Stimulated activated CD4-positive, alpha-beta T cell treated with anti-CD3 and anti-CD28 coated beads, Interleukin-1b, Interleukin-23, amount 100 ng/mL, for 1 hour (primary cell): ENCODE measurements at places on chromosomes 4 and X.

DNA sequence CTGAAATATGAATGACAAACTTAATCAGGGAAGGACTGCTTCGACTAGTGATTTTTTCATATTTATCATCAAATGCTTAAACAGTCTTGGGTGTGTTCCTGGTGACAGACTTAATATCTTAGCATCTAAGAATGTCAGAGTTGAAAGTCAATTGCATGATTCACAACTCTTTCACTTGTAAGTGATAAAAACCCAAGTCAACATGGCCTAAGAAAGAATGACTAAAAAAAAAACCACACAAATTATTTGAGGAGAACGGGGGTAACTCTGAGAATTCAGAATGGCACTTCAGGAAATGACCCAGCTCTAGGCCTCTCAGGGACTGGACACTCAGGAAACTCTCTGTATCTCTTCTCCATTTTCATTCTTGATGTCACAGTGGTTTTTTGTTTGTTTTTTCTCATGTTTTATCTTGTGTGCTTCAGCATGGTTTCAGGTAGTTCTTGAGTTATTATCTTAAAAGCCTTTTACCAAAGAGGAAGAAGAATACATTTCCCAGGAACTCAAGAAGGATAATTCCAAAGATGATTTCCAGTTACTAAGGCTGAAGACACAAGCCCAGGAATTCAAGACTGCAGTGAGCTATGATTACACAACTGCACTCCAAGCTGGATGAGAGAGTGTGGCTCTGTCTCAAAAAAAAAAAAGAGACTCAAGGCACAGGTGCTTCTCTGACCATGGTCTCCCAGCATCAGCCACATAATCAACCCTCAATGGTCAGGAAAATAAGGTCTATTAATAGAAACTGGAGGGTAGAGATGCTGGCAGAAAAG is 1697.8 kb upstream of the IGFBP7 start:
- DNase-seq, result no peak

- no peak for DNase-seq
Measured at GRCh38 chr4:71366766-71367165, 27.9 kb downstream of the SLC4A4 start.

DNA sequence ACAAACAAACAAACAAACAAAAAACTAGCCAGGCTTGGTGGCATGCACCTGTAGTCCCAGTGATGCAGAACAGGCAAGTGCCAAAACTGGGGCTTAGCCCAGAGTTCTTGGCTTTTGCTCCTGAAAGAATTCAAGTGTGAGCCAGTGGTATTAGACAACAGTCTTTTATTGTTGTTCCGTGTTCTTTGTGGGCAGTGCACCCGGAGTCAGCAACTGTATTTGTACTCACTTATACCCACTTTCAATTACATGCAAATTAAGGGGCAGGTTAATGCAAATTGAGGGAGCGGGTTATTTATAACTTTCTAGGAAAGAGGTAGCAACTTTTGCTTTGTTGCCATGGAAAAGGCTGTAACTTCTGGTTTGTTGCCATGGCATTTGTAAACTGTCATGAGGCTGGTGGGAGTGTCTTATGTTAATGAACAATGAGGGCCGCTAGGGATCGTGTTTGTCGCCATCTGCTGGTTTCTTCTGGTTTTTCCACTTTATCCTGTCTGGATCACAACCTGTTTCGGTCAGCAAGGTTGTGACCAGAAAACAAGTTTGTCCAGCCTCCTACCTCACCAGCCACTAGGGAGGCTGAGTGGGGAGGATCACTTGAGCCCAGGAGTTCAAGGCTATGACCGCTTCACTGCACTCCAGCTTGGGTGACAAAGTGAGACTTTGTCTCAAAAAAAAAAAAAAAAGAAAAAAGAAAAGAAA is 88.8 kb upstream of the ESX1 start:
- no peak for DNase-seq

DNA sequence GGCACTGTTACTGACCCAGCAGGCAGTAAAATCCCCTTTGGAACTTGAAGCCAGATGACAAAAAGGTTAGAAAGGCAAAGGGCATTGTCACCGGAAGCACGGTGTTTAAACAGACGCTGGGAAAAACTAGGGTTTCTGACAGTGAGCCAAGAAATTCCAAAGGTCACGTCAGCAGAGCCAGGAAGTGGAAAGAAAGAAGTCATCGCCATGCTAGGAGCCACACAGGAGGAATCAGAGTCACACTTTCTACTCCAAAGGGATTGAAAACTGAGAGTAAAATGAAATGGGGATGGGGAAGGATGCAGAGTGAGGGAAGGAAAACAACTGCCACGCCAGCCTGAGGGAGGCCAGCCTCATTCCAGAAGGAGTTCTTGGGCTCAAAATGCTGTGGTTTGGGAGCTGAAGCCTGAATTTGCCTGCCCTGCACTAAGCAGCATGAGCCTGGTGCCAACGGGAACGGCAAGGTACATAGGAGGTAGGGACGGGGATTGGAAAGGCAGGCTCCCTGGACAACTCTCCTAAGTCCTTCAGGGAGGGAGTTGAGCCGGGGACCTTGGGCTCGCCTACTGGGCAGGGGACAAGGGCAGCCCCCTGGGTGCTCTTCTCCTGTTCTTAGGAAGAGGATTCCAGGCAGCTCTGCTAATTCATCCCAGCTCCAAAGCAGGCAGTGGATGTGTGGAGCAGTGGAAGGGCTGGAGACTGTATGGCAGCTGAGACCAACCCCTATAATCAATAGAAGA is 66.8 kb downstream of the SOWAHB start:
- DNase-seq, result no peak

DNA sequence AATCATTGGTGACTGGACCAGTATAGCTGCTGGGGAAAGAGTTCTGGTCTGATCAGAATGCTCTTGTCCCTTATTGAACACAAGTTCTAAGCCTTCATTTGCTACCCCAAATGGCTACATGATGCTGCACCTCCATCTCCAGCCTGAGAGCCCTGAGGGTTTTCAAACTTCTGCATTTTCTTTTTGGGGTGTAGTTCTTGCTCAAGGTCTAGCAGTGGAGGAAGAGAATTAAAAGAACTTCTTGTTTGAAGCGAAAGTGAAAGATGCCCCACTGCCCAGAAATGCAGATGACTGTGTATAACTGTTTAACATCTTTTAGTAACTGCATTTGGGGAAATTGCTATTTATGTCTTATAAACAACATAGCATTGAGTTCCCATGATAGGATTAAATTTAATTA is 38.5 kb downstream of the LAMTOR3 start:
- no peak for DNase-seq

- no peak for DNase-seq
Measured at GRCh38 chrX:66023385-66024091, 16.3 kb downstream of the VSIG4 start.

- DNase-seq, result no peak
Measured at GRCh38 chr4:168183717-168184571, 91.6 kb downstream of the ANXA10 start.

GRCh38 chrX:48606091-48606490 is 8.8 kb downstream of the WDR13 start:
- DNase-seq, result no peak

DNA sequence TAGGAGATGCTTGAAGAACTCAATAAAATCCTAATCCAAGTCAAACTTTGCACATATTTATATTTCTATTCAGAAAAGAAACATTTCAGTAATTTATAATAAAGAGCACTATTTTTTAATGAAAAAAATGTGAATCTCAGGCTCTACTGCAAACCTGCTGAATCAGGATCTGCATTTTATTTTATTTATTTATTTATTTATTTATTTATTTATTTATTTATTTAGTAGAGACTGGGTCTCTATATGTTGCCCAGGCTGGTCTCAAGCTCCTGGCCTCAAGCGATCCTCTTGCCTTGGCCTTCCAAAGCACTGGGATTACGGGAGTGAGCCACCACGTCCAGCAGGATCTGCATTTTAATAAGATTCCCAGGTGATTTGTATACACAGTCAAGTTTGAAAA is 16.0 kb downstream of the SUPT20HL1 start:
- DNase-seq, result no peak

GRCh38 chr4:134668237-134668636 is 466.6 kb upstream of the PABPC4L start:
- no peak for DNase-seq

DNA sequence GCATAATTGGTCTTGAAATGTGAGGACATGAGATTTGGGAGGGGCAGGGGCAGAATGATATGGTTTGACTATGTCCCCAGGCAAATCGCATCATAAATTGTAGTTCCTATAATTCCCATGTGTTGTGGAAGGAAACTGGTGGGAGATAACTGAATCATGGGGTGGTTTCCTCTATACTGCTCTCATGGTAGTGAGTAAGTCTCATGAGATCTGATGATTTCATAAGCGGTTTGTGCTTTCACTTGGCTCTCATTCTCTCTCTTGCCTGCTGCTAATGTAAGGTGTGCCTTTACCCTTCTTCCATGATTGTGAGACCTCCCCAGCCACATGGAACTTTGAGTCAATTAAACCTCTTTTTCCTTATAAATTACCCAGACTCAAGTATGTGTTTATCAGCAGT is 2595.9 kb downstream of the PCDH7 start:
- no peak for DNase-seq

- no peak for DNase-seq
Measured at GRCh38 chr4:8414377-8414776, 26.1 kb downstream of the ACOX3 start.

- no peak for DNase-seq
Measured at GRCh38 chr4:61201561-61201960, 1.4 kb downstream of the ADGRL3 start.

GRCh38 chrX:136477026-136477425 is 10.7 kb upstream of the BRS3 start:
- no peak for DNase-seq

DNA sequence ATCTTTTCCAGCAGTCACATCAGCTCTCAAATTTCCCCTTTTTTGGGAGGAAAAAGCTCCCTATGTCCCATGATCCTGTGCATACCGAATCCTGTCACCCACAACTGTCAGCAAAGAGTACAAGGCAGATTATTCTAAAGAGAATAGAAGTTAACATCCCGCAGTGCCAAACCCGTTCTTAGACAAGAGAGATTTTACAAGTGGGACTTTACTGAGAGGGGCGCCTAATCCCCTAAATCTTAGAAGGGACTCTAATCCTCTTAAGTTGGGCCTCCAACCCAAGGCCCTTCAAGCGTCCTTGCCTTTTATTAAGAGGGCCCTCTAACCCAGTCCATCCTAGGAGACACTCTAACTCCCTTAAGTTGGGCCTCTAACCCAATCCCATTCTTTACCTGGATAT is 193.9 kb downstream of the CPXCR1 start:
- DNase-seq, result no peak

- DNase-seq, result no peak
Measured at GRCh38 chr4:2685541-2685940, 70.6 kb downstream of the TNIP2 start.

DNA sequence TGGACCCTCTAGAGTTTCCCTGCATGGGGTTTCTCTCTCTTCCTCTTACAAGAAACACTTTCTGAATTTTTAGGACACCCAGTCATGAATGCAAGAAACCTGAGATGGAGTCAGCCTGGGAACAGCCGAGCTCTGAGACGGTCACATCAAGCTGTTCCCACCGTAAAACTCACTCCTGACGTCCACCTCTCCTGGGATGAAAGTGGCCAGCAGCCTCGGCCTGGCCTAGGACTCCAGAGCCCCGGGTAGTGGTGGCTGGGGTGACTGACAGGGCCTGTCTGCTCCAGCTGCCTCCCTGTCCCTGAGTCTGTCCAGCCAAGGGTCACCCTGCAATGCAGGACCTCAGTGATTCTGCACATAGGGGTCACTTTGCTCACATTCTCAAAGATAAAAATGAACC is 217.8 kb downstream of the SHOX start:
- no peak for DNase-seq

DNA sequence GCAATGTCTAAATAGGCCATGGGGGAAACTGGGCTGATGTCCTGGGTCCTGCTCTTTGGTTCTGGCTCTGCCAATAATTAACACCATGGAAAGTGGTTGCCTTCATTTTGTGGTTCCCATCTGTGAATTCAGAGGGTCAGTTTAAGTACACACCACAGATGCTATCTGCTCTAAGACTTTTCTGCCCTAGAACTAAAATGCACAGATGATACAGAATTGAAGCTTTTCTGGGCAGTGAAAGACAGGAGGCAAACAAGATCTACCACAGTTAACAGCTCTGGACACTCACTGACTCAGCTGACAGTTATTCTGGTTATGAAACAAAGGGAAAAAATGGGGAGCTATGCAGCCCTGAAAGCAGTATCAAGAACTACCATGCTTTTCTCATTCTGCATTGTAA is 37.3 kb downstream of the APBB2 start:
- no peak for DNase-seq

GRCh38 chr4:7158991-7159390 is 33.3 kb upstream of the SORCS2 start:
- no peak for DNase-seq

GRCh38 chrX:11567528-11568220 is 98.0 kb downstream of the ARHGAP6 start:
- DNase-seq, result no peak

DNA sequence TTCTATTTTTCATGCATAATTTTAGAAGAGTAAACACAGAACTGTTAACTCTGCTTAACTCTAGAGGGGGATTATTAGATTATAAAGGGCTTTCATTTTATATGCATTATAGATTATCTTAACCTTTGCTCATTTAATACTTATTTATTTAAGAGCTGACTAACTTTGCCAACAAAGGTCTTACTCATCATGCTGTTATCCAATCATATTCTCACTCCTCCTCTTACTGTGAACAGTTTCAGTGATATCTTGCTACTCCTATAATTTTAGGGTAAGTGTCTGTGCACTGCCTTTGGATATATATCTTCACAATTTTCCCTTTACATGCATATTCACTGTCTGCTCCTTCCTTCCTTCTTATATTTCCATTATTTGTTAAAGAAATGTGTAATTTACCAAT is 1814.9 kb downstream of the STIM2 start:
- DNase-seq, result no peak

GRCh38 chr4:105137121-105137875 is 9.4 kb upstream of the TET2 start:
- DNase-seq, result no peak

GRCh38 chr4:168610911-168611530 is 114.2 kb downstream of the PALLD start:
- DNase-seq, result no peak

GRCh38 chr4:63717384-63717783 is 691.9 kb downstream of the TECRL start:
- DNase-seq, result no peak

DNA sequence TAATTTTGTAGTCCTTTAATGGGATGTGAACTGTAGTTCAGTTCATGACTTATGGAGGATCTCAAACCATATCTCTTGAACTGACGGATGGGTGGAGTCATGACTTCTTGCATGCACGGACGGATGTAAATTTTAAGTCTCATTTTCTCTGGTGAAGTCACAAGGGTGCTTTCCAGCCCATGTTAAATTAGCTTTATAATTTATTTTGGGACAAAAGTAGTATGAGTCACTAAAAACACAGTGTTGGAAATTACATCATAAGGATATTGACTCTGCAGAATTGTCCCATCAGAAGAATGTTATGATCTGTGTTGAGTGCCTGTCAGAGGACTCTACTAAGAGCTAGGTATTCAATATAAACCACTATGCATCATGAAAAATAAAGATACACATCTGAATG is 6.8 kb upstream of the PAGE5 start:
- no peak for DNase-seq

GRCh38 chr4:26576231-26576739 is 7.6 kb upstream of the TBC1D19 start:
- no peak for DNase-seq

GRCh38 chr4:183097231-183098018 is 1.6 kb upstream of the WWC2 start:
- DNase-seq, result no peak

- DNase-seq, result no peak
Measured at GRCh38 chr4:181860668-181861067, 382.5 kb upstream of the TENM3 start.
